Stimulated activated CD8-positive, alpha-beta memory T cell treated with anti-CD3 and anti-CD28 coated beads, Interleukin-15, amount 100 ng/mL, for 24 hours (primary cell): ENCODE measurements at places on chromosomes 12 and 14.

DNA sequence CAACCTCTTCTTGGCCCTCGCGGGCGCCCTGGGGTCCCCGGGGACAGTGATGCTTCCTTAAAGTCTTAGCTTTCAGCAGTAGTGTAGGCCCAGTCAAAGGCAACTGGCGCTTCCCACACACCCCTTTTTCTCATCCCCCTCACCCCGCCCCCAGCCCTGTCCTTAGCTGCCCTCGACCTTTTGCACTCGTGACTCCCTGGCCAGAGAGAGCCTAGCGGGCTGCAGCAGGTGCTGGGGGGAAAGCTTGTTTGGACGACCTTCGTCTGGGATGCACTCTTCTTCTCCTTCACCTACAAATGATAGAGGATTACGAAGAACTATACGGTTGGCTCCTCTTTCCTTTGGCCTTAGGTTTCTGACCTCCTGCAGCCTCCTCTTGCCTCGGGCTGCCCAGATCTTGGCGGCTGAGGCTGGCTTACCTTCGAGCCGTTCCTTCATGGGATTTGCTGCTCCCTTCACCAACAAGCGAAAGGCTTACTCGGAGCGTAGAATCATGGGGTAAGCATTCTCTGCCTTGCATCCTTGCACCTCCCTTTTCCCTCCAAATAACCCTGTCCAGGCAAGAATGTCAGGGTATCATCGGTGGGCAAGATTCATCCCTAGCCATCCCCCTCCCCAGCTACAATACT lies 815 bp downstream of the COQ10A start:
- DNase-seq, result no peak

DNA sequence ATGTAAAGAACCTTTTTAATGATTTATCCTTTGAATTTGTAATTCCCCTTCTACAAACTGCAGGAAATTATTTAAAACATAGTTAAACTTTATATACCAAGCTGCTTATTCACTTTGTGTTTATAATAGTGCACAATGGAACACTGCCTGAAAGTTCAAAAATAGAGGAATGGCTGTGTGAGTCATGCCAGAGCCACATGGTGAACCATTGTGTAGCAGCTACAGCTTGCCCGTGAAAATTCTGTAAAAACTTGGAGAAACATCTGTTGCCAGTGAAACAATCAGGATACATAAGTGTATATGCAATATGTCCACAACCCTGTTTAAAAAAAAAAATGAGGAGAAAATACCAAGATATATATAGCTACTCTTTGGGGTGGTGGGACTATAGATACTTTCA lies 59.5 kb downstream of the VEZT start:
- no peak for DNase-seq

GRCh38 chr12:79763766-79764452 lies 73.1 kb upstream of the PAWR start:
- DNase-seq, result no peak

DNA sequence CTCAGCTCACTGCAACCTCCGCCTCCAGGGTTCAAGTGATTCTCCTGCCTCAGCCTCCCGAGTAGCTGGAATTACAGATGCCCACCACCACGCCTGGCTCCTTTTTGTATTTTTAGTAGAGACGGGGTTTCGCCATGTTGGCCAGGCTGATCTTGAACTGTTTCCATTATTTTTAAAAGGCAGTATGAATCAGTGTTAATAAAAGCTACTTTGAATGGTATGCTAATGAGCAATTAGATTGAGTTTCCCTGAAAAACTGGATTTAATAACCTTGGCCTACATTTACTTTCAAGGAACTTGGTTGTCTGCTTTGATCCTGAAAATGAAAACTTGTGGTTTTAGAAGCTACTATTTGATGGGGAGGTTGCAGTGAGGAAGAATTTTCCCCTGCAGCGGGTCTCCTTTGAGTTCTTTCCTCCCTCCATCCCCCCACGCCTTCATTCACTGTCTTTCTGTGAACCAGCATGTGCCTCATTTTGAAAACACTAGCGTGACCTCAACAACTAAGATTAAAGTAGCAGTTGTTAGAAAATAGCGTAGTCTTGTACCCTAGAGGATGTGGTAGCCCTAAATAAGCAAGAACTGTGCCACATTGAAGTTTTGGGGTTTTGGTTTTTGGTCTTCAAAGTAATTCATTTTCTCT lies 17.8 kb upstream of the RPS6KA5 start:
- no peak for DNase-seq

- no peak for DNase-seq
Observed at GRCh38 chr12:71005166-71005565, 84.6 kb upstream of the PTPRR start.

- no peak for DNase-seq
Observed at GRCh38 chr14:46920542-46920941, 269.0 kb upstream of the RPL10L start.

- DNase-seq, result no peak
Observed at GRCh38 chr12:98418357-98419075, 96.9 kb upstream of the TMPO start.

- no peak for DNase-seq
Observed at GRCh38 chr12:52044292-52044983, 6.8 kb upstream of the NR4A1 start.
